NB4 (cell line): ENCODE measurements at places on chromosomes 12 and 14.

DNA sequence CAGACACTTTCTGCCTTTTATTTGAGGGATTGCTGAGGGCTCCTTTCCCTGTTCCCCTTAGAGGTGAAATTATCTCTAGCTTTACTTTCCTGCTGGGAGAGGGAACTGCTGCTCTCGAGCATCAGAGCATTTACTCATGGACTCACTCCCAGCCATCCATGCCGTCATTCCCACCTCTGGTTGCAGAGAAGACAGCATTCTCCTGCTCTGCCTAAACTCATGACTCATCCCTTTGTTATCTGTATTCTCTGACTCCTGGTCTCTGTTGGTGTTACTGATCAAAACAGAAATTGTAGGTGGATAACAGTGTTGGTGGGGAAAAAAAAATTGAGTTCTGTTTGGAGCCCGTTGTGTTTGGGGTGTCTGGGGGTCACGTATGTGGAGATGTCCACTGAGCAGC lies 159.3 kb downstream of the TTC8 start:
- no peak for DNase-seq

GRCh38 chr12:5780536-5780935 lies 164.5 kb downstream of the ANO2 start:
- no peak for DNase-seq

GRCh38 chr14:77708749-77709148 lies 846 bp downstream of the SLIRP start:
- no peak for DNase-seq

DNA sequence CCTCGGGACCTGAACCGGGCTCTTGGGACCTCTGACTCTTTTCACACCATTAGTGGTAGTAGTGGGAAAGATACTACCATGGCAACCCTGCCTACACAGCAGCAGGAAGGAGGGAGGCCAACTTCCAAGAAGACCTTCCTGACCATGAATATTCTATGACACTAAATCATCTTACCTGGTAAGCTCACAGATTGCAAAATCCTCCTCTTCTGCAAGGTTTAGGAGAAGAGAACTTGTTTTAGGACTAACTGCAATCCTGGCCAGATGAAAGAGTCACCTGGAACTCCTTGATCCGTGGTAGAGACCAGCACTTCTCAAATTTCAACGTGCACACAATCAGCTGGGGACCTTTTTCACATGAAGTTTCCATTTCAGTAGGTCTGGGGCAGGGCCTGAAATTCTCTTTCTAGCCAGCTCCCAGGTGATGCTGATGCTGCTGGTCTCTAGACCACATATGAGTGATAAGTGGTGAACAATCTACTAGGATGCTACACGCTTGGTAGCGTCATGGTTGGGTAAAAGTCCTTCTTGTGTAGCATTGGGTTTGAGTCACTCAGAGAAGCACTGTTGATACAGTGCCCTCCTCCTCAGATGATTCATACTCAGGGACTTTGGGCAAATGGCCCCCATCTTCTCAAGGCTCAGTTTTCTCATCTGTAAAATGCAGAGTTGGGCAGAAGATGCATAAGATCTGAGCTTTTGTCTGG lies 35.6 kb upstream of the FICD start:
- no peak for DNase-seq

- no peak for DNase-seq
Measured at GRCh38 chr12:40078266-40078665, 27.6 kb downstream of the SLC2A13 start.

- no peak for DNase-seq
Measured at GRCh38 chr14:99125113-99125512, 146.9 kb downstream of the BCL11B start.

DNA sequence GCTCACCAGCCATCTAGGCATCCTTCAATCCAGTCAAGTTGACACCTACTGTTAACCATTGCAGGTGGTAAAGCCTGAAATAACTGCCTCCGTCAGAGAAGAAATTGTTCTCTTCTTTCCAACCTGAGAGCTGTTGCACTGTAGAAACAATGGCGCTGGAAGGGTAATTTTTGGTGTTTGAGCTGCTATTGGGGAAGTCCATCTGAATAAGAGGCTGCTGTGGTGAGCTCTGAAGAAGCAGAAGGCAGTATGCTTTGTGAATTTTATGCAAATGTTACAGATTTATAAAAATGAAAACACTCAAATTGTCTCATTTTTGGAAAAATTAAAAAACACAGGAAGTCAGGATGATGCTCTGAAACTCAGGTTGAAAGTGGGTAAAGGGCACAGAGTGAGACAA lies 60.2 kb downstream of the SNAPC1 start:
- no peak for DNase-seq
